Activated T-cell treated with anti-CD3 and anti-CD28 coated beads, Interleukin-2, amount 50 U/mL, for 72 hours (primary cell): ENCODE measurements at places on chromosomes 1 and 21. TPM values are rescaled to one million over a fixed set of nuclear protein-coding genes. Genes with fewer than 3 reads are reported as not detected.

Gene SRRM1
- total RNA-seq = 187 TPM

Gene SEMA4A
- total RNA-seq = 63.7 TPM

Gene NIBAN1
- 49.4 TPM for total RNA-seq

Gene TIAM1
- total RNA-seq = 63.7 TPM

Gene CELF3
- total RNA-seq = not detected

Gene RGS4
- not detected for total RNA-seq

Gene TNFRSF14
- 141 TPM for total RNA-seq

Gene AMY1B
- total RNA-seq = not detected
